ENCODE measurements at places on chromosomes 5 and 9. TPM values are rescaled to one million over a fixed set of nuclear protein-coding genes. Genes with fewer than 3 reads are reported as not detected.
A peak's percentile ranks its signal among the peaks of the same experiment; 100 is the strongest.

DNA sequence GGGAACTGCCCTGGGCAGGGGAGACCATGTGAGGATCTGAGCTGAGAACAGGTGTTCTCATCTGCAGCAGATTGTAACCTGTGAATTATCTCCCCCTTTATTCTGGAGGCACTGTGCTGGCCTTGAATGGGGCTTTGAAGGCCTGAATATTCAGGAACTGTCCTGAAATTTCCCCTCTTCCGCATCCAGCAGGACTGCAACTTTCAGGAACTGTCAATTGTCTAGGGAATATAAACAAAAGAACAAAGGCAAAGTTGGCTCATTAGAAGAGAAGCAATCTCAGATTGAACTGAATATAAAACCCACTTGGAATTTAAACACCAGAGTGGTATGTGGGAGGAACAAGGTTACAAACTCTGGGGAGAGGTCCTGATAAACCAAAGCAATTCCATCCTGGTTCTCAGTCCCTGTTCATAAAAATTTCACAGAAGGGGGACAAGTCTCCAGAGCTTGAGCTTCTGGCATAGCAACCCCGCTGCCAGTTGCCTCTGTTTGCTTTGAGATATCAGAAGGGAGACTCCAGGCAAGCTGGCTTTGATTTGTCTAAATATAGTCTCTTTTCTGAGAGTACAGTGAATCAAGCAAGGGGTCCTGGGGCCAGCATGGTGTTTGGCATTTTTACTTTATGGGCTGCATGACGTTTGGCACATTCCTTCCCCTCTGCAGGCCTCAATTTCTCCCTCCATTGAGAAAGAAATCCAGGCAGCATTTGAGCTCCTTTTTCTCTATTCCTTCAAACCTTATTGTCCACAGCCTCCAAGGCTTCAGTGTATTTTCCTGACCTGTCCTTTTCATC is 47.5 kb downstream of the ADRB2 start:
- no peaks in the 10 kb centered on the region for H3K36me3 ChIP-seq
- H3K4me1 ChIP-seq: peaks cover 21% of the 10 kb centered on the region
- no peaks in the 10 kb centered on the region for H3K27me3 ChIP-seq
- no peak overlapping the region for H3K4me3 ChIP-seq

Gene GNG10
- total RNA-seq: 36.1 TPM

DNA sequence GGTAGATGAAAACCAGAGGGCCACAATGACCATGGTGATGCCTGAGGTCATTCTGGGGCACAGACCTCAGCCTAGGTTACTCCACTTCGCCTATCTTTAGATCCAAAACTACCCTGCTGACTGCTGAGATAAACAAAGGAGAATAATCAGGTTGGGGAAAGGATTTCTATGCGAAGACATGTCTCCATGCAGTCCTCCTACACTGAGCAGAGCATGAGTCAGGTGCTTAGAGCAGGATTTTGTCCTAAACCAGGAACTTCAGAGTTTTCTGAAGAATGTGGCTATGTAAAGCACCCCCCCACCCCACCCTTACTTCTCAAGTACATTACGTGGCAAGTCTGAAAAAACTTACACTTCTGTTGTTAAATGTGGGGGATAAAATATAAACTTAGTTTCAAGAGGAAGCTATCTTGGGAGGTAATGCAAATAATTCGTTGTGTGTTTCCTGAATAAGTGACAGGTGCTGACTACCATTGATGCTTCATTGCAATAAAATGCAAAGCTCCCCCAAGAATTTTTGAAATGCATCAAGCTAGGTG is 19.4 kb downstream of the PDCD1LG2 start:
- H3K36me3 ChIP-seq: no peaks in the 10 kb centered on the region
- H3K4me1 ChIP-seq: peaks cover 4% of the 10 kb centered on the region
- DNase-seq: no peak
- no peak overlapping the region for H3K27ac ChIP-seq

GRCh38 chr5:68258531-68258930 is 43.0 kb downstream of the PIK3R1 start:
- DNase-seq: no peak
- H3K27me3 ChIP-seq: no peaks in the 10 kb centered on the region
- H3K36me3 ChIP-seq: peaks cover 2% of the 10 kb centered on the region
- peaks cover 76% of the 10 kb centered on the region for H3K4me1 ChIP-seq
- no peak overlapping the region for H3K27ac ChIP-seq

- H3K4me3 ChIP-seq: no peak overlapping the region
- no peaks in the 10 kb centered on the region for H3K36me3 ChIP-seq
- no peak for DNase-seq
- peaks cover 9% of the 10 kb centered on the region for H3K4me1 ChIP-seq
- H3K27ac ChIP-seq: no peak overlapping the region
Measured at GRCh38 chr5:143703659-143704058, 108.3 kb upstream of the HMHB1 start.

Gene ELOVL7
- total RNA-seq: 0.28 TPM

- no peak overlapping the region for H3K27ac ChIP-seq
- H3K4me1 ChIP-seq: no peaks in the 10 kb centered on the region
- H3K36me3 ChIP-seq: no peaks in the 10 kb centered on the region
- peaks cover 39% of the 10 kb centered on the region for H3K27me3 ChIP-seq
- no peak overlapping the region for H3K4me3 ChIP-seq
Measured at GRCh38 chr5:1952444-1953099, 69.8 kb upstream of the IRX4 start.

GRCh38 chr5:133241179-133242092 is 189.6 kb downstream of the HSPA4 start:
- H3K27ac ChIP-seq: no peak overlapping the region
- DNase-seq: no peak
- H3K4me1 ChIP-seq: peaks cover 14% of the 10 kb centered on the region
- peaks cover 3% of the 10 kb centered on the region for H3K27me3 ChIP-seq

- peaks cover 24% of the 10 kb centered on the region for H3K4me1 ChIP-seq
- H3K4me3 ChIP-seq: peak overlapping the region; percentile 45
- H3K27ac ChIP-seq: no peak overlapping the region
- no peaks in the 10 kb centered on the region for H3K36me3 ChIP-seq
- peak; percentile 59 for DNase-seq
Measured at GRCh38 chr5:179346401-179346800, 1.1 kb upstream of the ADAMTS2 start.

Gene PCDHA5
- total RNA-seq: 0.32 TPM

GRCh38 chr9:38059233-38059936 is 9.6 kb downstream of the SHB start:
- peak overlapping the region; percentile 77 for H3K27ac ChIP-seq
- DNase-seq: no peak
- peaks cover 68% of the 10 kb centered on the region for H3K4me1 ChIP-seq
- H3K27me3 ChIP-seq: no peaks in the 10 kb centered on the region
- no peaks in the 10 kb centered on the region for H3K36me3 ChIP-seq

DNA sequence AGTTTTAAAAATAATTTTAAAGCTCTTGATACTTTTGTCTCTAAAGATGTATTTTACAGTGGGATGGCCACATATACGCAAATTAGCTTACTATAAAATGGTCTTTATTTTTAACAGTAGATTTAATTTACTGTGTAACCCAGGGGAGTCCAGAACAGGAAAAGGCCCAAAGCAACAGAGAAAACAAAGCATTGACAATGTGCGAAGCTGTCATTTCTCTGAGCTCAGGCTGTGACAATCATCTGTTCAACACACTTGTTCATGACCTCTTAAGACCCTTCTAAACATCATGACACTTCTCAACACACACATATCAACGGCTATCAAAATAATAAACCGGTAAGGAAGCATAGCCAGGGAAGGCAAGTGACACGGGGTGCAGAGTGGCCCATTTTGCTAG is 499.6 kb upstream of the MPDZ start:
- no peak overlapping the region for H3K27ac ChIP-seq
- H3K27me3 ChIP-seq: no peaks in the 10 kb centered on the region
- peaks cover 7% of the 10 kb centered on the region for H3K4me1 ChIP-seq
- H3K36me3 ChIP-seq: no peaks in the 10 kb centered on the region
- no peak for DNase-seq
- H3K4me3 ChIP-seq: no peak overlapping the region

DNA sequence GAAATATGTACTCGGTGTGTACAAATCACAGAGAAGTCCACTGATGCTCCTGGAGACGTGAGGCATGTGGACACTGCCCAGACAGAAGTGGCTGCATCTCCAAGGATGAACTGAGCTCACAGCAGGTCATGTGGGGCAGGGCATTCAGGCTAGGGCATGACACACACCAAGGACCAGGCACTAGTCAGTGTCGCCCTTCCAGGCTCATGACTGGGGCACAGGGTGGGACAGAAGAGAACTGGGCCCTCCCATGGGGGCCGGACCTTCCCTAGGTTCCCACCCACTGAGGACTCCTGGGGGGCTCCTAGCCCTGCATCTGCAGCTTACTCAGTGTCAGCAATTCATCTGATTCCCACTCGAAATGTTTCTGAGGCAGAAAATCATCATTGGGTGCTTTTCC is 256.8 kb upstream of the IRX4 start:
- H3K4me1 ChIP-seq: peaks cover 9% of the 10 kb centered on the region
- no peak overlapping the region for H3K4me3 ChIP-seq
- DNase-seq: no peak
- no peak overlapping the region for H3K27ac ChIP-seq
- H3K27me3 ChIP-seq: peaks cover 6% of the 10 kb centered on the region

GRCh38 chr9:33159777-33160127 is 7.4 kb downstream of the B4GALT1 start:
- peaks cover 90% of the 10 kb centered on the region for H3K4me1 ChIP-seq
- peak overlapping the region; percentile 95 for H3K27ac ChIP-seq
- DNase-seq: no peak
- H3K27me3 ChIP-seq: no peaks in the 10 kb centered on the region

DNA sequence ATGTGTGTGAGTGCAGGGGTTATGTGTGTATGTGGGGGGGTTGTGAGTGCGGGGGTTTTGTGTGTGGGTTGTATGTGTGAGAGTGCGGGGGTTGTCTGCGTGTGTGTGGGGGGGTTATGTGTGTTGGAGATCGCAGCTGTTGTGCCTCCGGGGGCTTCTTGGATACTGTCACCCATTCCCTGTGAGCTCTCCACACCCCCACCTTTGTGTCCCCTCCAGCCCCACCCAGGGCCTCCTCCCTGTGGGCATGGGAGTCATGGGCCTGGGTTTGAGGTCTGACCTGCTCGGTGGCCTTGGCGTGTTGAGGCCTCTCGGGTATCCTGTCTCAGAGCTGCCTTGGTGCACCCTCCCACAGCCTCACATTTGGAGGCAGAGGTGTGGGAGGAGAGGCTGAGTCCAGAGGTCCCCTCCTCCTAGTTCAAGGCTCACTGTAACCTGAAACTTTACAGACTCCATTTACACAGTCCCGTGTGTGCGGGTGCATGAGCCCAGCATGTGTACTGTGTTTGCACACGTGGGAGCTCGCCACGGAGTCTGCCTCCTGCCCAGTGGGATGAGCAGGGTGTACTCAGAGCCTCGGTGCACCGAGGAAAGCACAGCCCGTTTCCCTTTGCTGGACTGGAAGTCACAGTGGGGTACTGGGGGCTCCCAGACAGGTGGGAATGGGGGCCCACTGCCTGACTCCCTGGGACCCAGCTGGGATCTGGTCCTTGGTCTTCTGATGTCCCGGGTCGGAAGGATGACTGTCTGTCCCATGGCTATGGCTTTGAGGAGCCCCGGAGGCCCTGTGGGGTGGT is 43.4 kb downstream of the RXRA start:
- no peaks in the 10 kb centered on the region for H3K36me3 ChIP-seq
- H3K27me3 ChIP-seq: no peaks in the 10 kb centered on the region
- no peak overlapping the region for H3K27ac ChIP-seq
- peaks cover 37% of the 10 kb centered on the region for H3K4me1 ChIP-seq
- no peak for DNase-seq
- H3K4me3 ChIP-seq: no peak overlapping the region

GRCh38 chr9:136399176-136400037 is 563 bp downstream of the SNAPC4 start:
- peak overlapping the region; percentile 63 for H3K27ac ChIP-seq
- H3K4me3 ChIP-seq: peak overlapping the region; percentile 84
- peaks cover 8% of the 10 kb centered on the region for H3K36me3 ChIP-seq
- H3K27me3 ChIP-seq: no peaks in the 10 kb centered on the region
- H3K4me1 ChIP-seq: peaks cover 17% of the 10 kb centered on the region
- DNase-seq: peak; percentile 79

Gene TCF7
- total RNA-seq: 1.2 TPM

- H3K4me1 ChIP-seq: no peaks in the 10 kb centered on the region
- no peaks in the 10 kb centered on the region for H3K27me3 ChIP-seq
- no peak overlapping the region for H3K4me3 ChIP-seq
- no peak for DNase-seq
- no peak overlapping the region for H3K27ac ChIP-seq
Measured at GRCh38 chr5:144102979-144103378, 67.5 kb downstream of the YIPF5 start.

DNA sequence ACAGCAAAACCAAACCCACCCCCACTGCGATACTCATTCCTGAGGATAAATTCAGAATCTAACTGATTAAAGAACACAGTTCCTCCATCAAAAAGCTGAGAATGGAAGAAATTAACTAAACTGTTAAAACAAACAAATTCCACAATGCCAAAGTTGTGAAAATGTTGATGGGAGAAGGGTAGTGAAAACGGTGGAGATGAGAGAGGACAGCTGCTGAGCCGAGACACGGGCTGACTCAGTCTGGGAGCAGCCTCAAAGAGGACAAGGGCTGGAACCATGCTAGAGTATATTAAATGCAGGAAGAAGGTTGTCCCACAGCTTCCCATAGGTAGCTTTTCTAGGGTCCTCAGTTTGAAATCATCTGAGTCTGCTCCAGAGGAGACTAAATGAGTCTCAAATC is 14.3 kb downstream of the ADAMTS12 start:
- no peaks in the 10 kb centered on the region for H3K27me3 ChIP-seq
- no peak overlapping the region for H3K4me3 ChIP-seq
- H3K27ac ChIP-seq: no peak overlapping the region
- no peaks in the 10 kb centered on the region for H3K4me1 ChIP-seq
- peaks cover 5% of the 10 kb centered on the region for H3K36me3 ChIP-seq
- DNase-seq: no peak

Gene SGCD
- 27.7 TPM for total RNA-seq

Gene EDIL3
- 604 TPM for total RNA-seq

DNA sequence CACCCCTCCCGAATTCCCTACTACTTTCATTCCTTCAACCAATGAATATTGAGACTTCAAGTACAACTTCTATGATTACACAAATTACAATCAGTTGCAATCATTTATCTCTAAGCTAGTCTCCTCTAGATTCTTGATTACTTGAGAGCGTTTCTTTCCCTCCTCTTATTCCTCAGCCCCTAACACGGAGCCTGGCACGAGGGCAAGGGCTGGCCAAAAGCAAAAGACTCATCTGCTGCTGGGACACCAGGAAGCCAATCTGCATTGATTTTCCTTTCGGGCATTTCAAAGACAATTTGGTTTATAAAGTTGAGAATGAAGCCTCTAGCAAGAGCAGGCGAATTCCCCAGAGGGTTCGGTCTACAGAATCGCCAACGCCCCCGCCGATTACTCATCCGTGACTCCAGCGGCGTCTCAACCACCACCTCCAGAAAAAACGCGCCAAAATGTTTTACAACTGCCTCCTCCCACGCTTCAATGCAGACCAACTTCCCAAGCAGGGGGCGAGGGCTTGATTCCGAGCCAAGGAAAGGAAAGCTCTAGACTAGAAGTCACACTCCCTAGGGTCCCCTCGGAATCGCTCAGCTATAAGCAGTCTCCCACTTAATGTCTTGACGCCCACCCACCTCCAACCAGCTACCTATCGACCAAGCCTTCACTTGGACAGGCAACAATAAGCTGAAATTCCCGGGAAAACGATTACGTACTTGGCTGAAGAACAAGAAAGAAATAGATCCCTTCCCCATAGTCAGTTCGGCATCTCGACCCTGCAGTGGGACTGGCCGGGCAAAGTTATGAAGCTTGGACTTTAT is 1.5 kb downstream of the PCSK1 start:
- no peak overlapping the region for H3K4me3 ChIP-seq
- DNase-seq: no peak
- H3K27me3 ChIP-seq: peaks cover 53% of the 10 kb centered on the region
- no peaks in the 10 kb centered on the region for H3K36me3 ChIP-seq
- no peak overlapping the region for H3K27ac ChIP-seq
- H3K4me1 ChIP-seq: peaks cover 29% of the 10 kb centered on the region

Data from chondrocyte (in vitro differentiated cells).